ENCODE measurements at places on chromosomes 5 and 9.

- DNase-seq: no peak
Measured at GRCh38 chr5:61614606-61615005, 282.5 kb downstream of the ZSWIM6 start.

DNA sequence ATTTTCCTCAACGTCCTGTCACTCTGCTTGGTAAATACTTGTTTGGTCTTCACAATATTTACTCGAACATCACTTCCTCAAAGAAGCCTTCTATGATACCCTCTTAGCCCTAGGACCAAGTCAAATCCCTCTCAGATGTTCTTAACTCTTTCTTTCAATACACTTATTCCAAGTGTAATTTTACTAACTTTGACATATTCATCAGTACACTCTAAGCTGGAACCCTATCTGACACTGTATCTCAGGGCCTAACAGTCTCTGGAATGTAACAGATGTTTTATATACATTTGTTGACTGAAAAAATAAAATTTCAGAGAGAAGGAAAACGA, 19.6 kb downstream of the SIL1 start:
- no peak for DNase-seq

- DNase-seq: no peak
Measured at GRCh38 chr9:19431361-19432171, 22.8 kb downstream of the ACER2 start.

DNA sequence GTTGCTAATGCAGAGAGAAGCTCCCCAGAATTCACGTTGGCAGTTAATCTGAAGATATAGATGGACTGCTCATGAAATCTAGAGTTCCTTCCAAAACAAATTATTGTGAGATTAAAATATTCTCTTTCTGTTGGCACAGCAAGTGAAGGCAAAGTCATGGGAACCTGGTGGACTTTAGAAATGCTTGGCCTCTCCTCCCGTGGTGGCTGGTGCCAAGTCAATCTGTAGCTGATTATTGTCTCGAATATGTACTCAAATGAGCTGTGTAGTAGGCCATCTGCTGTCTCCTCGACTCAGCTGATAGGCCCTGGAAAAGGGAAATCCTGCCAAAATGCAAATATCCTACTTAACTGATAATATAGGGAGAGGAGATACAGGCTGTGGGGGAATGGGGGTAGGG, 69.3 kb downstream of the DAPK1 start:
- no peak for DNase-seq

- no peak for DNase-seq
Measured at GRCh38 chr9:132439153-132439552, 29.1 kb downstream of the CFAP77 start.

DNA sequence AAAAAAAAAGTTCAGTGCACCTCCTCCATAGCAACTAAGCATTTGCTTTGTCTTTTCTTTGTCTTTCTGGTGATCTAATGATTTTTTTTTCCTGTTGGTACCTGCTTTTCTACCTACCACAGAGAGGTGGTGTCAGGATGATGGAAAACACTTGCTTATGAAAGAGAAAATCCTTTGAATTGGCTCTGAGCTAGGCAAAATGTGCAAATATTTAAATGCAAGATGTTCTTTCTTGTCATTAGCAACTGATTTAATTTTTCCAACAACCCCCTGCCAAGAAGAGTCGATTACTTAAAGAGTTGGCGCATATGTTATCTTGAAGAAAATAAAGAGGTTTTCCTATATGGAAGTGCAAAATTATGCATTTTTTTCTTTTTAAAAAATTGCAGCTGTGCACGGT, 37.7 kb downstream of the TNC start:
- DNase-seq: no peak

- no peak for DNase-seq
Measured at GRCh38 chr9:90735952-90736351, 65.7 kb upstream of the SYK start.

GRCh38 chr9:479971-480350, 265.3 kb downstream of the DOCK8 start:
- DNase-seq: no peak

- DNase-seq: no peak
Measured at GRCh38 chr5:107274571-107274970, 396.2 kb downstream of the EFNA5 start.

GRCh38 chr5:139468421-139468931, 2.3 kb upstream of the SMIM33 start:
- DNase-seq: no peak

GRCh38 chr9:132268725-132269352, 85.9 kb downstream of the SETX start:
- DNase-seq: peak; percentile 60

DNA sequence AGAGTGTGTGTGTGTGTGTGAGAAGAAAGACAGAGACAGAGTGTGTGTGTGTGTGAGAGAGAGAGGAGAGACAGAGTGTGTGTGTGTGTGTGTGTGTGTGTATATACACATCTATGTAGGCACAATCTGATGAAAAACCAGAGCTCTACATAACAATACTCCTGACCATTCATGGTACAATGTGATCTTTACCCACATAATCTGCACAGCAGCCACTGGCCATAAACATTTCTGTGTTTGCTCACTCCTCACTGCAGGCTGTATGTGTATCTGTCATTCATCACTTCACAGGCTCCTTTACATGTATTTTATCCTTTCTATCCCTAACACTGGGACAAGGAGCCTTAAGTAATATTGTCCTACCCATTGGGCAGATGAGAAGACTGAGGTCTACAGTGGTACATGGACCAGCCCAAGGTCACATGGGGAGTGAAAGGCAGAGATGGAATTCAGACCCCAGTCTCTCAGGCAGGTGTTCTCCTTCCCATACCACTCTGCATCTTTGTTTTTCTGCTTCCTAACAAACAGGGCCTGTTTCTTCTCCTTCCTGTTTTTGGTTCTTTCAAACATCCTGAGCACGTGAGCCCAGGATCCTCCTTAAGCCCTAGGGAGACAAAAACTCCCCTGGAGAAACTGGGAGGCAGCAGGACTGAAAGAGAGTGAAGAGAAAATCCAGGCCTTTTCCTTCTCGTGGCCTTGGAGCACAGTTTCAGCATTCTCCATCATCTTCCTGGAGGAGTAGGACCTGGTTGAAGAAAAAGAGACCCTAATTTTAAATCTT, 201.7 kb upstream of the MSX2 start:
- no peak for DNase-seq

DNA sequence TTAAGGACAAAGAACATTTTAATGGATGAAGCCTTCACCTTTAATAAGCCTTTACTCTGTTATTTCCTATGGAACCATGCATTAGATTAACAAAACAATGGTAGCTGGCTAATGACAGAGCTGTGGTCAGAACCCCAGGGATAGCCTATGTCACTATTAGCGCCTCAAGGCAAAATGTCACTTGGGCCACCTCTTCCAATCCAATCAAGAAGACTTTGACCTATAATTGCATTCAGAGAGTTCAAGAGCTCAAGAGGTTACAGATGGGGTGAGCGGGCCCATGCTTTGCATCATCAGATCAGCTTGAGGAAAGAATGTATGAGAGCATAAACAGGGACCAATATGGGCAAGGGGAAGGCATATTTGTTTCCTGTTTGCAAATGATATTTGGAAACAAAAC, 425.1 kb downstream of the ARHGEF28 start:
- no peak for DNase-seq

DNA sequence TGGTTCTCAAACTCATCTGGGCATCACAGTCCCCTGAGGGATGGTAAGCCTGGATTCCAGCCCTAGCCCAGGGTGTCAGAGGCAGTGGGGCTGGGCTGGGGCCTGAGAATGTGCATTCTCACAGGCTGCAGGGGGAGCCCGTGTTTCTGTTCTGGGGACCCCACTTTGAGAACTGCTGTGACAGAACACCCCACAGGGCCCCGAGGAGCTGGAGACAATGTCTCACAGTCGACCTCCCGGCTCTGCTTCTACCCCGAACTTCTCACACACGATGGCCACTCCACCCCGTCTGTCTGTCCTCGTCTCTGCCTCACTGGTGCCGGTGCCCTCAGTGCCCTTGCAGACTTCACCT, 130.0 kb downstream of the CACNA1B start:
- DNase-seq: no peak

- DNase-seq: no peak
Measured at GRCh38 chr9:129487658-129488483, 133.0 kb downstream of the C9orf50 start.

All from Jurkat, Clone E6-1 (cell line).